ENCODE measurements at places on chromosomes 5 and 9. TPM values are rescaled to one million over a fixed set of nuclear protein-coding genes. Genes with fewer than 3 reads are reported as not detected.

PCDHGA11 gene
- total RNA-seq = 23.0 TPM

RFESD gene
- 3.1 TPM for total RNA-seq

SLC6A19 gene
- not detected for total RNA-seq

CDC26 gene
- 28.9 TPM for total RNA-seq

PHF24 gene
- under 0.01 TPM for total RNA-seq

AFAP1L1 gene
- total RNA-seq = 5.1 TPM

ISOC1 gene
- 21.5 TPM for total RNA-seq

NR2F1 gene
- total RNA-seq = 55.4 TPM

CER1 gene
- total RNA-seq = not detected

MSH3 gene
- total RNA-seq = 14.2 TPM

FGF1 gene
- total RNA-seq = 2.6 TPM

IFNA13 gene
- total RNA-seq = not detected

PKD2L2 gene
- total RNA-seq = not detected

ABCA1 gene
- total RNA-seq = 212 TPM

ANKRD34B gene
- total RNA-seq = not detected

F12 gene
- total RNA-seq = not detected

ST8SIA4 gene
- total RNA-seq = 0.29 TPM

IL3 gene
- not detected for total RNA-seq

WWC1 gene
- 2.3 TPM for total RNA-seq

PCDHGA7 gene
- total RNA-seq = 8.4 TPM

NSA2 gene
- total RNA-seq = 125 TPM

ARAP3 gene
- 4.5 TPM for total RNA-seq

CTXN3 gene
- total RNA-seq = not detected

FAM114A2 gene
- 50.6 TPM for total RNA-seq

PPP2CA gene
- 117 TPM for total RNA-seq

SPATA31E1 gene
- not detected for total RNA-seq

NXNL2 gene
- 2.0 TPM for total RNA-seq

ERMP1 gene
- total RNA-seq = 12.9 TPM

CSF1R gene
- under 0.01 TPM for total RNA-seq

SLC23A1 gene
- not detected for total RNA-seq

CATSPER3 gene
- total RNA-seq = 0.17 TPM

LRRC14B gene
- not detected for total RNA-seq

SNCAIP gene
- 0.66 TPM for total RNA-seq

SHC3 gene
- 61.4 TPM for total RNA-seq

CCL27 gene
- total RNA-seq = 0.15 TPM

NELFB gene
- total RNA-seq = 53.4 TPM

SERINC5 gene
- total RNA-seq = 14.1 TPM

LCP2 gene
- not detected for total RNA-seq

QRFP gene
- total RNA-seq = not detected

OR1B1 gene
- total RNA-seq = not detected

SLC6A3 gene
- under 0.01 TPM for total RNA-seq

TLE1 gene
- total RNA-seq = 29.7 TPM

GNA14 gene
- total RNA-seq = 0.15 TPM

HRCT1 gene
- total RNA-seq = 0.83 TPM
